ENCODE measurements at places on chromosomes 1 and 21.

DNA sequence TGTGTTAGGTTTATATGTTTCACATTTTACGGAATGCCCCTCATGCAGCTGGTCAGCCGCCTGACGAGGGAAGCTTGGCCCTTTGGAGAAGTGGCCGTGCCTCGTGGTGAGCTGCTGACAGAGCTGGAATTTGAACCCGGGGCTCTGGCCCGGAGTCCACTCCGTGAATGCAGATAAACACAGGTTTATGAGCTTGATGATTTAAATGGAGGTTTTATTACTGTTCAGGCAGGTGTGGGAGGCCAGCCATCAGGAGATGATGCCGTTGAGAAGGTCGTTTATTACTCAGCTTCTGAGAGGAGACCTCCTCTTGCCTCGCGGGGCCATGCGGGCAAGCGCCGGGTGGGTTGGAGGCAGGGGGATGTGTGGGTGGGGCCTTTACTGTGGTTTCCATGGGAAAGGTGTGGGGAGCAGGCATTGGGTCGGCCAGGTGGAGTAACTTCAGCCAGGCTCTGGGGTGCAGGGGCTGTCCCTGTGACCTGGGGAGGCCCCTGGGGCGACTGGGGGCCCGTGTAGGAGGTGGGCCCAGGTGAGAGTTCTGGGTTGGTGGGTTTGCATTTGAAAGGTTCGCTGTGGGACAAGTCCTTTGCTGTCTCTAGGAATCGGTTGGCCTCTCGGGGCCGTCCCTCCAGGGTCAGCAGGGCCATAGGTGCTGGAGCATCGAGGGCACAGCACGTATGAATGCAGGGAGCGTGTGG is 22.0 kb downstream of the PRKCZ start:
- no peak for DNase-seq

GRCh38 chr21:31408301-31409088 is 64.4 kb upstream of the TIAM1 start:
- no peak for DNase-seq

- no peak for DNase-seq
Observed at GRCh38 chr1:21060523-21060922, 116.2 kb downstream of the EIF4G3 start.

DNA sequence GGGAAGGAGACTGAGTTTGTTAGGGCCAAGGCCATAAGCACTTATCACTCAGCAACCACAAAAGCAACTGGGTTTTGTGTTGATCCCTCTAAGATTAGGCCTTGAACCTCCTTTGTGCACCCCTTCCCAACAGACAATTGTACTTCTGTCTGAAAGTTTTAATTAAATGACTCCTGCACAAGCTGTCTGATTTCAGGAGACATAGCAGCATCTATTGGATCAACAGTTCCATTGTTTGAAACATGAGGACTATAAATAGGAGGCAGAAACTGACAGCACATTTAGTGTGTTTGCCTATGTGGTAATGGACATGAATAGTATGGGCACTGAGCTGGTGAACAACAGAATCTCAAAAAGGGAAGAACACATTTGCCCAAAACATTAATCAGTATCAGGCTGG is 167.3 kb upstream of the KCNJ6 start:
- no peak for DNase-seq

GRCh38 chr1:14474856-14475255 is 123.6 kb upstream of the KAZN start:
- no peak for DNase-seq

- no peak for DNase-seq
Observed at GRCh38 chr1:11180342-11180744, 8.8 kb upstream of the ANGPTL7 start.

GRCh38 chr1:34876406-34876805 is 16.9 kb upstream of the SMIM12 start:
- DNase-seq = no peak

- DNase-seq = peak; percentile 76
Observed at GRCh38 chr1:15950763-15951295, 25.1 kb downstream of the ZBTB17 start.

DNA sequence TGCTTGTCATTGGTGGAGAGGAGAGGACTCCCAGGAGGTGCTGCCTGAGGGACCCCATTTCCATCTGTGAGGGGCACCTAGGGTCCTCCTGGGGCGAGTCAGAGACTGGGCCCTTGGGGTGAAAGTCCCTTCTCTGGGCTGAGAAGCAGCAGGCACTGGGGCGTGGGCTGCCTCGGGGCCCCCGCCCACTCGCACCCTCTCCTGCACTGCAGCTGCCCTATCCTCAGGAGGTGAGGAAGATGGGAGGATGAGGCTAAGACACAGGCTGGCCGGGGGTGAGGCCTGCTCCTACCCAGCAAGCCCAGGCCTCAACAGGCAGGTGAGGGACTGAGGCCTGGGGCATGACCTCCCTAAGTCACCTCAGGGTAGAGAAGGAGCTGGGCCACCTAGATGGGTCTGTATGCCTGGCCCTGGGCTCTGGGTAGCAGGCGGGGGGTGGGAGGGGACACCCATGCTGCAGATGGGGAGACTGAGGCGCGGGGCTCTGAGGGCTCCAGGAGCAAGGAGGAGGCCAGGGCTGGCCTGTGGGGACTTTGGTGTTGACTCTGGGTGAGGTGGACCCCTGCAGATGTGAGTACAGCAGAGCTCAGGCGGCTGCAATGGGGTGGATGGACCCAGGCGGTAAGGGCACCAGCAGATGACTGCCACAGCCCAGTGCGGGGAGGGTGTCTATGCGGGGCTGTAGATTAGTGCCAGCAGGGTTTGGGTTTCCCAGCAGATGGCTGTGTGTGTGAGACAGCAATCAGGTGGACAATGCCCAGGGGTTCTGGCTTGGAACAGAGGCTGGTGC is 10.4 kb upstream of the ZNF669 start:
- DNase-seq = no peak

- DNase-seq = no peak
Observed at GRCh38 chr1:1106510-1107221, 9.2 kb downstream of the C1orf159 start.

- DNase-seq = no peak
Observed at GRCh38 chr1:117820694-117821381, 108.6 kb downstream of the GDAP2 start.

DNA sequence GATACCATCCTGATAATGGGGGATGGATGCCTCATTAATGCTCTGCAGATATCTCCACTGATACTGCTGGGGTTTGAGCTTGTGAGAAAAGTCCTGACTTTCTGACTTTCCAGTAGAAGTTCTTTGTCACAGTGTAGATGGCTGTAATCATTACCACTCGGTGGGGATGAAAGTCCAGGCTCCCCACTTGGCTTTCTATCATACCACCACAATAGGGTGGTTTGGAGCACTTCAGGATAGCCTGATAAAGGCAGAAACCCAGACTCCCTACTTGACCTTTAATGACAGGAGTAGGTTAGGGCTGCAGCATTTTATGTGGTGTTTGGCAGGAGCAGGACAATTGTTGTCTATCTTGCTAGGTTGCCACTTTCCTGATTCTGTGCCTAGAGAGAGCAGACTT is 294.1 kb downstream of the BRINP3 start:
- DNase-seq = no peak

DNA sequence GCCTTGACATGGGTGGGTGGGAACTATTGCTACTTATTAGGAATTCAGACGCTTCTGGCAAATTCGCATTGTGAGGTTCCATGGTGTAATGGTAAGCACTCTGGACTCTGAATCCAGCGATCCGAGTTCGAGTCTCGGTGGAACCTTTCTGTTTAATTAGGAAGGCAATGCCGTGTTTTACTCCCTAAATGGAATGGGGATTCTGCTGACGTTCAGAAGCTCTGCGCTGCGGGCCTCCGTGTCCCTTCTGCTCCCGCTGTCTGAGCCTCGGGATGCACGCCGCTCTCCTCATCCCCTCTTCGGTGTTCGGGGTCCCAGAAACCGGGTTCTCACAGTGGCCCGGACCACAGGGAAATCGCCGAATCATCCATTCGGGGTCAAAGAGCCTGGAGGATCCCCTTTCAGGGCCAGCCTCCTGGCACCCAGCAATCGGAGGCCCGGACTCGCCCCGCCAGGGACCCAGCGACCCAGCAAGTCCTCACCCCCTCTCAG is 280.3 kb downstream of the FAM72C start:
- DNase-seq = no peak

DNA sequence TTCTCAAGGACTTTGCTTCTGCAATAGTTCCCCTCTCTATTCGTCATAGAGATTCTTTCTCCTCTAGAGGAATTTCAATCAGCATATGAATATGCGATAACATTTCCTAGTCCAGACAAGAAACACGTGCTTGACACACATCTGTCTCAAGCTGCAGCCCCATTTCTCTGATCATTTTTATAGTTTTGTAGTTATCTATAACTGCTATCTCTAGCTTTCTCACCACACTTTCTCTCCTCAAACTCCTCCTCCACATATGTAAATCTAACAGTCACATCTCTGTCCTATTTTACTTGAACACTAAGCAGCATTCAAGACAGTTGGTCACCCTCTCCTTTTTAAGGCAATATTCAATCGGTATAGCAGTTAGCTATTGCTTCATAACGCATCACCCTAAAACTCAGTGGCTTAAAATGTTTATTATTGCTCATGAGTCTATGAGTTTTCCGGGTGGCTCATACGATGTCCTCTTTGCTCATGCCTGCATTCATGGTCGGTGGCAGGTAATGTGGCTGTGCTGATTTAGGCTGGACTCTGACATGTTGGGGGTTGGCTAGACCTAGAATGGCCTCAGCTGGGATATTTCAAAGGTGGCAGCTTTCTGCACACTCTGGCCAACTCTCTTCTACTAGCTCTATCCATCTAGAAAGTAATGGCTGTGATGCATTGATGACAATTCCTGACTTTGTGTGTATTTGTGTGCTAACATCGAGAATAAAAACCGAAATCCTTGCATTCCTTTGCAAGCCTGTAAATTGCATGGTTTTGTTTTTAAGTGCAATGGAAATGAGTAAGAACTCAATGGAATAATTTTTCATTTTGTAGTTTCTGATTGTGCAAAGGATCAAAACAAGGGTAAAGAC is 20.6 kb downstream of the ATP6V1G3 start:
- no peak for DNase-seq

DNA sequence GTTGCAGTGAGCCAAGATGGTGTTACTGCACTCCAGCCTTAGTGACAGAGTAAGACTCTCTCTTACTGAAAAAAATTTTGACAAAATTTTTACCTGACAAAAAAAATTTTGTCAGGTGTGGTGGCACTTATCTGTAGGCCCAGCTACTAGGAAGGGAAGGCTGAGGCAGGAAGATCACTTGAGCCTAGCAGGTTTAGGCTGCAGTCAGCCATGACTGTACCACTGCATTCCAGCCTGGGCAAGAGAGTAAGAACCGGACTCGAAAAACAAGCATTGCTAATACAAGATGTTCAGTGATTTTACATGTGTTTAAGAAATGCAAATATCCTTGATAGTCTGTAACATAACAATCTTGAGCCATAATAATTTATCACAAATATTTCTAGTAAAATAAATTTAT is 46.9 kb downstream of the USP48 start:
- no peak for DNase-seq

DNA sequence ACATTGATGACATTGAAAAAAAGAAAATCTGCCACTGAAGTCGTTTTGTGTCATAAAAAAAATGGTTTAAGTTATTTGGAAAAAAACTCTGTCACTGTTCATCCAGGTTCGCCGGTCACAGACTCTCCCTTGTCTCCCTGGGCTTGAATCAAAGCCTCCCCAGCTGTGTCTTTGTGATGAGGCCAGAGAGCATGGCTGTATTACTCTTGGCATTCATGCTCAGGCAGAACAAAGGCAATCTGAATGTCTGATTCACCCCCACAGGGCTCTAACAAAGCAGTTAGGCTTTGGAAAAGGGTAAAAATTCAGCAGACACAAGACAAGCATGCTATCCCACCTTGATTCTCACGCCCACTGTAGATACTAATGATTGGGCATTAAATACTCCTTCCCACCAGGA is 304.3 kb upstream of the PLD5 start:
- no peak for DNase-seq

DNA sequence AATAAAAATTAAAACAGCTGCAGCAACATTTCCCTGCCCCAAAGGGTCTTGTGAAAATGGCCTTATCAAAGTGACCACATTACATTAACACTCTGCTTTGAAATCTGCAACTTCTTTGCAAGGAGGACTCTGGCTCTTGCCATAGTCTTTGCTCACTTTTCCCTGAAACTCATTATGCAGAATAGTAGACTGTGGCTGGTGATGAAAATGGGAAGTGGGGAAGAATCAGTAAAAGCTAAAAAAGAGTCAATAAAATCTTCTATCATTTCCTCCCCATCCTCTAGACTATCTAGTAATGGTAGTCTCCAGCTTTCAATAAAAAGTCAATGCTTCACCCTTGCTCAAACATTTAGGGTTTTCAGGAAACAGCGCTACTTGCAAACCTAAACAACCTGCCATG is 18.6 kb upstream of the NUP133 start:
- DNase-seq = no peak

- DNase-seq = no peak
Observed at GRCh38 chr1:13583966-13584791, 547 bp downstream of the PDPN start.

DNA sequence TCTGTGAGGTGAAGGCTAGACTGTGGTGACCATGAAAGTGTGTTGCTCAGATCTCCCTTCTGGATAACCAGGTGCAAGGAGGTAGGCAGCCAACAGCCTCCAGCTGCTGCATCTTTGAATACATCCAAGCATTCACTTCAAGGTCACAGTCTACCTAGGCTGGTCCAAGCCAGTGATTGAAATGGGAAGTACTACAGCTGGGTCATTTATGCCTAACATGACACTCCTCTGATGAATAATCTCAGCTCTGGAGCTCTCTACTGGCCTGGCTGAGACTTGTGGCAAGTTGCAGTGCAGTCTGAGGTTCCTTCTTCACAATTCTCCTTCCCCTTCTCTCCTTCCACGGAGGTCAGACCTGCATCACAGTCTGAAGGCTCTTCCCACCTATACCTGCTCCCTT is 35.0 kb upstream of the ARHGAP29 start:
- DNase-seq = no peak

DNA sequence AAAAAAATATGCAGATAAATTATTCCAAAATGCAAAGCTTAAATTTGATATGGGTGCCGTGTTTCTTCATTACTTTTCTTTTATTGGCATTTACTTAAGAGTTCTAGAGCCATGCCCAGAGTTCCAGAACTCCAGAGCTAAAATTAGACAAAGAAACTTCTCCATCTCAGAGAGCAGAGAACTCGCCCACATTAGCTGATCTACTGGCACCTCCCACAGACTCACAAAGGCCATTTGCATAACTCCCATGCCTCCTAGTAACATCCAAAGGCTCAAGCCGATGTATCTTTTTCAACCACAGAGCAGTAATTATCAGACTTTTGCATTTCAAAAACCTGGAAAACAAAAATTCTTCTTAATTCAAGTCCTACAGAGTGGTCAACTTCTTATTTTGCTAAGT is 323.8 kb upstream of the ST6GALNAC5 start:
- no peak for DNase-seq

- no peak for DNase-seq
Observed at GRCh38 chr1:188043536-188044245, 1214.9 kb downstream of the PLA2G4A start.
